ENCODE measurements at places on chromosomes 7 and 10.

DNA sequence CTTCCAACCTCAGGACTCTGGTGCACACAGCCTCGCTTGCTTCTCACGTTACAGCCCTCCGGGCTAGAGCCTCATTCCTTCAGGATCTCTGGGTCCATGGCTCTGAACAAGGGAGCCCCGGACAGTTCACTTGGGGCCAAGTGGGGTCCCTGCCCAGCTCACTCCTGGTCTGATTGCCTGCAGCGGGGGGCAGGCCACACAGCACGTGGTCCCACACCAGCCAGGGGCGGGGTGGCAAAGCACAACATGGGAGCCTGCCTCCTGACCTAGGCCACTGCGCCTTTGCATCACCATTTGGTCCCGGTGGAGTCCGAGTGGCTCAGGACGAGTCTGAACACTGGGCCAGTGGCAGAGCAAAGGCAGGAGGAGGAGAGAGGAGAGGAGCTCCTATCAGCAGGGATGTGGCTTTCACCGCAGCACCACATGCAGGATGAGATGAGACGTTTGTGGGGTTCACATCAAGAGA is 13.4 kb upstream of the CRYGN start:
- no peak for DNase-seq

GRCh38 chr7:111560773-111561653 is 1.3 kb downstream of the IMMP2L start:
- no peak for DNase-seq

DNA sequence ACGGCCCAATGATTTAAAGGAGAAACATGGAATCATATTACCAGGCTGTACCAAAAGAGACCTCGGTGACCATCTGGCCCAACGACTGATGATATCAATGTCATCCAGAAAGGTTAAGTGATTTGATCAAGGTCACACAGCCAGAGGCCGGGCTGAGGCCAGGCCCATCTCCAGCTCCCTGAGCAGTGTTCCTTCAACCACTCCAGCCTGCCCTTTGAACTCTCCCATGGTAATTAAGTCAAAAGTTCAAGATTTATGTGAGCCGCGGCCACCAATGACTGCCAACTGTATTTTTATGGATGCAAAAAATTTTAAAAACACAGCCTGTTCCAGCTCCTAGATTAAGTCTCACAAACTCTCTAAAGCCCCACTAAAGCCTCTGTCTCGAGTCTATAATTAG is 41.8 kb downstream of the FGFR2 start:
- no peak for DNase-seq

- no peak for DNase-seq
These were observed 605.8 kb downstream of the PTPRN2 start for GRCh38 chr7:157981778-157982177.

- DNase-seq: no peak
These were observed 23.3 kb downstream of the PODXL start for GRCh38 chr7:131533151-131533559.

DNA sequence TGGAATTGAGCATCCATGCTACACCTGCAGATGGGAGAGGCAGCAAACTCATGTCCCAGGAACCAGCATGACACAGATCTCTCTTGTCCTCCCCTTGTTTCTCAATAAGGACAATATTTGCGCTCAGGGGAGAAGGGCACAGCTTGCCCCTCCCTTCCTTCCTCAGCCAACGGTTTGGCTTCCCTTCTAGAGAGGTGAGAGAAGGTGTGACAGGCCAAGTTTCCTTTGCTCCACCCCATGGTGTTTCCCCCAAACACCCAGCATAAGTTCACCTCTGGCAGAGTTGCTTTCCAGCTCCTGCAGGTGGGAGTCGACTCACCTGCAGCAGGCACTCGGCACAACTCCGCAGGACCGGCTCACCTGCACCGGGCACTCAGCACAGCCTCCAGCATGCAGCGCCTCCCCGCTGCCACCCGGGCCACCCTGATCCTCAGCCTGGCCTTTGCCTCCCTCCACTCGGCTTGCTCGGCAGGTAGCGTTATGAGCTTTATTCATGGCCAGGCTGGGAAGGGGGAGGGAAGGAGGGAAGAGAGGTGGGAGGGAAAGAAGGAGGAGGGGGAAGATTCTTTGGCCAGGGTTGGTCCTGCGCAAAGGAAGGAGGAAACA is at the start of the genes ATP6V0A4 and TMEM213:
TSS of gene ATP6V0A4 (minus strand) at position 482 of the 606 bp plus-strand sequence. CDS start 26,949 bp downstream, outside the sequence.
TSS of gene TMEM213 (plus strand) at position 280 of the 606 bp plus-strand sequence. CDS start at position 391, 111 bp downstream.
- no peak for DNase-seq

- DNase-seq: no peak
These were observed 507.0 kb upstream of the KLF6 start for GRCh38 chr10:4291990-4292389.

GRCh38 chr10:109773288-109774120 is 149.8 kb downstream of the XPNPEP1 start:
- no peak for DNase-seq

DNA sequence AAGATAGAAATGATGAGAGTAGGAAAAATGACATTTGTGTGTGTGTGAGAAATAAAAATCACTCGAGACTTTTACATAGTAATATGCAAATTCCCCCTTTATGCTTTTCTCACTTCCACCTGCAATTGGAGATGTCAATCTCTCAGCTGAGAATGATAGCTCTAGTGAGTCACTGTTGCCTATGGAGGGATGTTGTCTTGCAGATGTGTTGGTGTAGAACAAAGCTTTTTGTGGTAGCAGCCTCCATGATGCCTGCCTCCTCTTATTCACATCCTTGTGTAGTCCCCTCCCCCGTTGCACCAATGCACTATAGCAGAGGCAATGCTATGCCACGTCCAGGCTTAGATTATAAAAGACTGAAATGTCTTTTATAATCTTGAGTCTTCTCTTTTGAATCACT is 33.8 kb downstream of the SPAG6 start:
- peak; percentile 36 for DNase-seq

- no peak for DNase-seq
These were observed 45.6 kb downstream of the BMPR1A start for GRCh38 chr10:86801995-86802394.

GRCh38 chr10:56096226-56096517 is 264.9 kb downstream of the ZWINT start:
- DNase-seq: no peak

- DNase-seq: no peak
These were observed 29.8 kb downstream of the SNX10 start for GRCh38 chr7:26321435-26321834.

GRCh38 chr7:28956608-28957063 is 1.5 kb downstream of the TRIL start:
- DNase-seq: no peak

GRCh38 chr10:84188815-84189214 is 5.5 kb upstream of the CDHR1 start:
- no peak for DNase-seq

GRCh38 chr10:75827587-75828021 is 396.2 kb downstream of the LRMDA start:
- no peak for DNase-seq

DNA sequence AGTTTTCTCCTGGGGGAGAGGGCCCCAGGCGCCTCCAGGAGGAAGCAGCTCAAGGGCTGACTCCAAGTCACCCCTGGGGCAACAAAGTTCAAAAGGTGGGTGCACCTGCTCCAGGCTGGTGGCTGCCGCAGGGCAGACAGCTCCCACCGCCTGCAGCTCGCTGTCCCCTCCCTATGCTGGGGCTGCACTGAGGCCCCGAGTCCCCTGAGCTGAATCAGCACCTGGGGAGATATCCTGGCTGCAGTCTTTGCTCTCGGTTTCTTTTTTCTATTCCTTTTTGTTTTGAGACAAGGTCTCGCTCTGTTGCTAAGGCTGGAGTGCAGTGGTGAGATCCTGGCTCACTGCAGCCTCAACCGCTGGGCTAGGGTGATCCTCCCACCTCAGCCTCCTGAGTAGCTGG is 183.4 kb downstream of the DNAJB6 start:
- no peak for DNase-seq

DNA sequence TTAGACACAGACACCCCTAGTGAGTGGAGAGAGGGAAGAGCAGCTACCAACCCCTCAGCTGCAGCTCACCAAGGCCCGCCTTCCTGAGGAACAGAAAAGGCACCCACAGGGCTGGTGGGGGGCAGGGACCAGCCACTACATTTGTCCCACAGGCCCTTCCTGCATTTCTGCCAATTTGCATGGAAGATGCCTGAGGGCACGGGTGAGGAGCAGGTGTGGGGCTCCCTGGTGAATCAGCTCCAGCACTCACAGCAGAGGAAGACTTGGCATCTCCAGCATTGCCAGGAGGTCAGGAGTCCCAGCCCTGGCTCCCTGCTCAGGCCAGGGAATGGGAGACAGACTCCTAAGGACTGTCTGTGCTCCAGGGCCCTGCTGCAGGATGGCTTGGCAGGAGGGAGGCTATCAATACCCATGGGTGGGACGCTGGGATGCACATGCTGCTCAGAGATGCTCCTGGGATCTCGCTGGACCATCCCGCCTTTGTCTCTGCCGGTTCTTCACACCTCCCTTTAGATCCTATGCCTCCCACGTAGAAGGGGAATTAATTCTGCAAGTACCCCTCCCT is 109.7 kb downstream of the SLIT1 start:
- no peak for DNase-seq

DNA sequence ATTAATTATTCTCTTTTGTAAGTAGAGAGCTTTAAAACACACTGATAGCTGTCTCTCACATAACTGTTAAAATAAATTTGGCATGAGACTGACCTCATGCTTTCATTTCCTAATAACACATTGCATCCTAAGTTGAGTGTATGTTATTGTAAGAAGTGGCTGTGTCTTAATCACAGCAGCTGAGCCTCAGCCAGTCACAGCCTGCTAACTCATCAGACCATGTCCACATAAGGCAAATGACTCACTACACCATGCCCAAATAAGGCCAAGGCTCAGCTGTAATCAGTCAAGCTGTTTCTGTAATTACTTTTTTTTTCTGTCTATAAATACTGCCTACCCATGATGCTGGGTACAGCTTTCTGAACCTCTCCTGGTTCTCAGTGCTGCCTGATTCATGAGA is 860.9 kb downstream of the XPNPEP1 start:
- DNase-seq: no peak

DNA sequence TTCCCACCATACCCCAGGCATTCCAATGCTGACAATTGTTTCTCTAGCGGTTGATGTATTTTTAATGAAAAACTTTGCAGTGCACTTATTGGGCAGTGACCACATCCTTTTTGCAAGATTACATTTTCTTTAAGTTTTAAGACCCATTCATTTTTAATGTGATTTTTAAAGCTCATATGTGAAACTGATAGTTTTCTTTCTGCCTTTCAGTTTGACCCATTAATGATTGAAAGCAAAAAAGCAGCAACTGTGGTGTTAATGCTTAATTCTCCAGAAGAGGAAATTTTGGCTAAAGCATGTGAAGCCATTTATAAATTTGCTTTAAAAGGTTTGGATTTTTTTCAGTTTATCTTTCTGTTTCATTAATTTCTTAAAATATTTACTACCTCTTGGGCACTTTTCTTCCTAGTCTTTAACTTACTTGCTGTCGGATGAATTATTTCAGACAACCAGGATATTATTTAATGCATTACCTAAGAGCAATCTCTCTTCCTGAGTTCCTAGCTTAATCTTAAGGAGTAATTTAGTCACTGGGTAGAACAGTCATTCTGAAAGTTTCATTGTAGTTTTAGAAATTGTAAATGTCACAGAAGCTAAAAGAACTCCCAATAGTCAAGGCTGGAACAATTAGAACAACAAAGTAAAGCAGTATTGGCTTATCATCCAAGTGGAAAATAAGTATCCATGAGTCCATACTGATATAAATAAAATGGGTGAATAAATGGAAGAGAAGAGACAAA is 18.3 kb downstream of the ARMC3 start:
- DNase-seq: no peak

GRCh38 chr7:158649279-158649678 is 55.3 kb downstream of the NCAPG2 start:
- DNase-seq: no peak

DNA sequence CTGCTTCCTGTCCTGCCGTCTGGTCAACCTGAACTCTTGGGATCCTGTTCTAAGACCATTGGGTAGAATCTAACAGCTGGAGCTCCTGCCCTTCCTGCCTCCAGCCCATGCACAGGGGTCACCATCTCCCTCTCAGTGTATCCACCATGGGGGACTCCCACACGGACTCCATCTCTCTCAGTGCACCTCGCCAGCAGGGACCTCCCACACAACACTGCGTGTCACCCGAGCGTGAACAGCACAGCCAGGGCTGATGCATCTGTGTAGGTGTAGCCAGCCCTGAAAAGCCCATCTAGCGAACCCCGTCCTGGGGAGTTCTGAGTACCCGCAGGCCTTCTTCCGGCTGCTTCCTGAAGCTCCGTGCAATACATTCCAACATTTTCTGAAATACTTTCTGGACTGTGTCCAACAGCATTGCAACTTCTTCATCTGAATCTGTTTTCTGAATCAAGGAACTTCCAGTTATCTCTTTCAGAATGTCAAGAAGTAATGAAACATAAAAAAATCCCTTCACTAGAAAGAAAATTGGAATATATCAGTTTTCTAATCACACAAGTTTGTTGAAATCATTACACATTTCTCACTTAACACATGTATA is 52.5 kb downstream of the NCAPG2 start:
- no peak for DNase-seq

DNA sequence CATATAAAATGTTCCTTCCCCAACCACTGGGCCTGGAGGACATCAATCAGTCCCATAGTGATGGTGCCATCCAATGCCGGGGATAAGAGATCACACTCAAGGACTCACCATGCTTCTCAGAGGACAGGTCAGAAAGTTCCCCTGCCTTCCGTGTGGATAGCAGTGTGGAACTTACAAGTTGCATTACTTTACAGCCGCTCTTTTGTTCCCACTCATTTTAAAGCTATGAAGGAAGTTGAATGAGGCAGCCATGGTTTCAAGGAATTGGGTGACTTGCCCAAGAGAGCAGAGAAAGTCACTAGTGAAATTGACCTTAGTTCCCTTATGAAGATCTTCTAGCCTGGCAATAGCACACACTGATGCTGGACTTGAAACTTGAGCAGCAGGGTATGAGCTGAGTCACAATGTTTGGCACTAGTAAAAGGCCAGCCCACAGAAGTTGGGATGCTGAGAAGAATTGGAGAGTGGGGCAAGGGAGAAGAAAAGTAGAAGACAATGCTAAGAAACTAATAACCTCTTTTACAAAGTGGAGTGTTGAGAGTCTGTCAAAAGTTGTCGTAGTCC is 78.7 kb downstream of the CXCL12 start:
- no peak for DNase-seq

DNA sequence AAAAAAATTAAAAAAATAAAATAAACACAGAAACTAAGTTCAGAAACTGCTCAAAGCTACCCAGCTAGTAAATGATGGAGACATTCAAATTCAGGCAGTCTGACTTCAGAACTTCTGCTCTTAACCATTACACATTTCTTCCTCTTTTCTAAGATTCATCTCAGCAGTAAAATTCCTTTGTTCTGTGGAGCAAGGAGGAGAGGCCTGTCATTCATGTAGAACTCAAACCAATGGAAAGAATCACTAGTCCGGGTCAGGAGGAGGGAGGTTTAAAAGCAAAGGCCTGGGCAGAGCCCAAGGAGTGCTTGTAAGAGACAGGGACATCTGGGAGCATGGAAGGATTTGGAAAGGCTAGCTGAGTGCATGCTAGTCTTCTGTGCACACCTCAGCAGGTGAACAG is 37.9 kb upstream of the DNAJB12 start:
- no peak for DNase-seq

DNA sequence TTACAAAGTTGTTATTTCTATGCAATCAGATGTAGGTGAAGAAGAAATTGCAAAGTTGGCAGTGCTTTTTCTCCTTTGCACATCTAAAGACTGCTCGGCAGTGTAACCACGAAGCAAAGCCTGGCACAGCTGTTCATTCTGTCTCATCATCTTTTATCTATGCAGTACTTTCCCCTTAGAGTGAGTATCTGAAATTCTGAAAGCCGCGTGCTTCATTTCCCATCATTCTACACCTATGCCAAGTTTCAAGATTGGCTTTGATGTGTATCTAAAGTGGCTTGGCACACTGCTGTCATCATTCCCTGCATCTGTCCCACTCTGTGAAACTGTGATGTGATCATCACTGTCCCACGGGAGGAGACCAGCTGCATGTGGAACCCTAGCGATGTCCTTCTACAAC is 15.2 kb downstream of the SOSTDC1 start:
- DNase-seq: no peak
